ENCODE measurements at places on chromosomes 4 and X.

- no peak for DNase-seq
These were observed 953.4 kb upstream of the IGFBP7 start for GRCh38 chr4:58063404-58064160.

DNA sequence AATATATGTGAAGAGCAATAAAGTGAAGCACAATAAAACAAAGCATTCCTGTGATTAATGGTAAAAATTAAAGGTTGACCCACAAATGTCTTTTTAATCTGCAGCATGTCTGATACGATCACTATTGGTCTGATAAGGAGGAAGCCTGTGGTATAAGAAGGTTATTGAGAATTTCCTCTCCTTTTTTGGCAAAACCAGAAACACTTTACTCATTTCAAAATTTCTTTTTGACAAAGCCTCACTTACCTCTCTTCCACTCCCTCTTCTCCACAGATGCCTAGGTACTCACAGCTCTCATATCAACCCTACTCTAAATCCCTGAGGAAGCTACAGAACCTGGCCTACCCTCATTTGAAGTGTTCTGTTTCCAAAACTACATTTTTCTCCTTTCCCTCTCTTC is 56.1 kb downstream of the TSPAN5 start:
- DNase-seq, result no peak

- peak; percentile 85 for DNase-seq
These were observed 86.0 kb upstream of the TET2 start for GRCh38 chr4:105060628-105061027.

DNA sequence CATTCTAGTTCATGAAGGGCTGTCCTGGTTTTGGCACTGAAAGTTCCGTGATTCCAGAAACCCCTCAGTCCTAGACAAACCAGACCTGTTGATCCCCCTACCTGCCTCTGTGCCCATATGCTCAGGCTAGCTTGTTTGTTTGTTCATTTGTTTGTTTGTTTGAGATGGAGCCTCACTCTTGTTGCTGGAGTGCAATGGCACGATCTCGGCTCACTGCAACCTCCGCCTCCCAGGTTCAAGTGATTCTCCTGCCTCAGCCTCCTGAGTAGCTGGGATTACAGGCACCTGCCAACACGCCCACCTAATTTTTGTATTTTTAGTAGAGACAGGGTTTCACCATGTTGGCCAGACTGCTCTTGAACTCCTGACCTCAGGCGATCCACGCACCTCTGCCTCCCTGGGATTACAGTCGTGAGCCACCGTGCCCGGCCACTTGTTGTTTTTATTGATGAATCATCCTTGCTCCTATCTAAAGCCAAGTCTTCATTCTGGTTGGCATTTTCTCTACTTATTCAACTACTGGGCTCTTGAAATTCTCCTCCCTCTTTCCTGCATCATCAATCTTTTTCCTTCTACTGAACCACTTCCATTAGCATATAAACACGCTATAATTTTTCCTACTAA is 86.3 kb upstream of the BMP2K start:
- no peak for DNase-seq

GRCh38 chr4:163201358-163201757 is 34.7 kb upstream of the NAF1 start:
- DNase-seq, result peak; percentile 17

- DNase-seq, result peak; percentile 77
These were observed 148.9 kb downstream of the PRDM5 start for GRCh38 chr4:120773641-120774040.

DNA sequence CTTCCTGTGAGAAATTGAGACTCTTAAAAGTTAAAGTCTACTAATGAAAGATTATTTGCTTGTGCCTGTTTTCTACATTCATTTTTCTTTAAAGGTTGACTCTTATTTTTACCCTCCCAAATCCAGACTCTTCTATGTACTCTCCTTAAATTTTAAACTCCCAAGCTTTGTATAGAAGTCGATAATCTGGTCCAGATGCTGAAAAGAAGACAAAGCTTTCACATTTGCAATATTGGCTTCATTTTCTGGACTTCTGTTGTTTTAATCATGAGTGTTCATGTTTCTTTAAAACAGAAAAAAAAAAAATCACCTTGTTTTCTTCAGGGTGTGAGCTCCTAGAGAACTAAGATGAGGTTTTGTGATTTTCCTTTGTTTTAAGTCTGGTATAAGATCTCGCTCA is 53.2 kb upstream of the TBC1D14 start:
- no peak for DNase-seq

DNA sequence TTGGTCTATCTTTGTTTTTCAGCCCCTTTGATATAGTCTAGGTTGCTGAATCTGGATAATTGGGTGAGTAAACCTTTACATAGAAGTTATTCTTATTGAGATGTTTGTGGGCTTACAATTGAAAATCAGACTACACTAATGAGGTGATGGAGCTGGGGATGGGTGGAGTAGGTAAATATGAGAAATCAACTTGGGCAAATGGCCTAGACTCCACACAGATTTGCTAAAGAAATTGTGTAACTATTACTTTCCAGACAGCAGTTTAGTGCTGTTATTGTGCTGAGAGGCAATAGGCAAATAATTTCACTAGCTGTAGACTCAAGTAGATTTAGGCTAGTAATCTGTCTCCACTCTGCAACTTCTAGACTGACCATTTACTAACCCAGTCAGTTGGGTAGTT is 8.2 kb downstream of the DIAPH2 start:
- DNase-seq, result no peak

- no peak for DNase-seq
These were observed 5.9 kb upstream of the F11 start for GRCh38 chr4:186260117-186260503.

GRCh38 chr4:100391863-100392262 is 126.0 kb downstream of the EMCN start:
- DNase-seq, result peak; percentile 7
